T47D (cell line): ENCODE measurements at places on chromosomes 2 and 18.

GRCh38 chr2:61759005-61759404, 94.9 kb downstream of the FAM161A start:
- DNase-seq = no peak

GRCh38 chr2:204407204-204408014, 137.9 kb upstream of the PARD3B start:
- no peak for DNase-seq

GRCh38 chr18:10560452-10561045, 34.7 kb downstream of the NAPG start:
- DNase-seq = peak; percentile 72

DNA sequence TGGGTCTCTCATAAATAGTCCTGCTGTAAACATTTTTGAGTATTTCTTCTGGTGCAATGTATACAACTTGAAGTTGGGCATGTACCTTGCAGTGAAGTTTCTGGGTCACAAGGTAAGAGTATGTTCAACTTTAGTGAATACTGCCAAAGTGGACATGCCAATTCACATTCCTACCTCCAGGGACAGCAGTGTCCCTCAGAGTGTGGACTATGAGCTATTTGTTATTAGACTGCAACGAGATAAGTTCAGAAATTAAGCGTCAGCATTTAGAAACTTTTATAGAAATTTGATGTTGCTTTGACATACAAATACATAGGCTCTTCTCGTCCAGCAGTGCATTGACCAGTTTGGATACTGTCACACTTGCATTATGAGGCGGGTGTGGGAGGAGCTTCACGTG, 7.2 kb upstream of the ACKR3 start:
- DNase-seq = no peak

- DNase-seq = no peak
Measured at GRCh38 chr2:171855401-171855800, 38.6 kb downstream of the SLC25A12 start.

GRCh38 chr2:56357655-56358295, 174.0 kb downstream of the CCDC85A start:
- DNase-seq = no peak

DNA sequence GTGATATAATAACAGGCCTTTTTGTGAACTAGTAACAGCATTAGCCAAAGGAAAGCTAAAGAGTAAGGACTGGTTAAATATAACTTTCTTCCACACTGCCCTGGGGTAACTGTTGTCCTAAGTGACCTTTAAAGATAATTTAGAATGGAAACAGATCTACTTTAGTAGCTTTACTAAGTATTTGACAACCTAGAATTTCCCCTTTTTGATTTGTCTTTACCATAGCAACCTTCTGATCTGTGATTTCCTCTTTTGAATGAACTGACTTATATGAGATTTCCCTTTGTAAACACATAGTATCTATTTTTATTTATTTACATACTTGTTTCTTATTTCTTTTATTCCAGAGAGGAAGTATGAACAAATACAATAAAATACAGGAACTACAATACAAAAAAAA, 10.5 kb upstream of the KLF7 start:
- DNase-seq = no peak

DNA sequence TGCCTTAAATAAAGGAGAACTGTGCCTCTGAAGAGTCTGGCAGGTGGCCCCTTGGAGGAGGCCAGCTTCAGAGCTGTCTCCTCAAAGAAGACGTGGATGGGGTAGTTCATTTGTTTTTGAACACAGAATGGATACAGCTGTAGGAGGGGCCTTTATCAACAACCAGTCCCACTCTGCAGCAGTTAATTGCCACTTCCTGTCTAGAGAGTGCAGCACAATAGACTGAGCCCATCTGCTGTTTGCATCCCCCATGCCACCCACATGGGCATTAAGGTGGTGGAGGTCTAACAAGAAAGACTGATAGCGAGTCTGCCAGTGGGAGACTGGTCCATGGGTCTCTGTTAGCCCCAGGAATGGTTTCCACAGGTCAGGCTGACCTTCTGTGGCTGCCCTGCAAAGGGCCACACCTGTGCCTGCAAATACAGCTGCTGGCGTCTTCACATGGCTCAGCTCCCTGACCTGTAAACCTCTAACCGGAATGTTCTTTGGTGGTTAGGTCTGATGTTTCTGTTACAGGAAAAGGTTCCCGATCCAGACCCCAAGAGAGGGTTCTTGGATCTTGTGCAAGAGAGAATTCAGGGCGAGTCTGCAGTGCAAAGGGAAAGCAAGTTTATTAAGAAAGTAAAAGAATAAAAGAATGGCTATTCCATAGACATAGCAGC, 153.3 kb upstream of the ITGA6 start:
- no peak for DNase-seq

DNA sequence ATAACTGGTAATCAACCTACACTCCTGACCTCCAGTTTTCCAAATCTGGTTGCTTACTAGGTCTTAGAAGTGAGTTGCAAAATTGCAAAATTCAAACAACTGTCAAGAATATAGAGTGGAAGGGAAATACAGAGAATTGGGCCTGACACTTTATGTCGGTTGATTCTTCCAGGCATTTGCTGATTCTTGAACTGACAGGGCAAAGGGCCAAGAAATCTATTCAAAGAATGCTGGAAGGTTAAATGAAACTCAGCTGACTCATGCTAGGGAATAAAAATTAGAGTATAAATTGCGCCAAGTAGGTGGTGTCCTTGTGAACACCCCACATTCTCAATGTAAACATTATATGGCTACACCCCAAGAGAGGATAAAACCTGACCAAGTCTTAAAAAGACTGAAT, 21.5 kb upstream of the ZSCAN30 start:
- no peak for DNase-seq

GRCh38 chr2:11032396-11032795, 120.7 kb downstream of the KCNF1 start:
- DNase-seq = no peak

- no peak for DNase-seq
Measured at GRCh38 chr2:111712940-111713515, 171.0 kb downstream of the ANAPC1 start.

DNA sequence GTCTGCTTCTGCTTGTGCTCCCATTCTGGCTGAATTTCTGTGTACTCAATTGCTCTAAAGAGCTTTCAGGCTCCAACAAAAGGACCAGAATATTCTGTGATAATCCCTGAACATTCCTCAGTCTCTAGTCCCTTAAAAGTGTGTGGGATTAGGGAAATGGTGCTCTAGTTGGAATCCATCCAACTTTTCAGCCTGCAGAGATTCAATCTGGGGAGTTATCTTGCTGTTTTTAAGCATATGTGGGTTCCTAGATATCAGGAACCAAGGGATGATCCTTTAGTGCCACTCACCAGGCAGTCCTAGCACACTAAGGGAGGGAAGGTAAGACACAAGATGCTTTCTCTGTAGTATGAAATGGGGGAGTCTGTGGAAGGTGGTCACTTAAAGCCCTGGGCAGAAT, 140.3 kb upstream of the SLC1A4 start:
- no peak for DNase-seq

DNA sequence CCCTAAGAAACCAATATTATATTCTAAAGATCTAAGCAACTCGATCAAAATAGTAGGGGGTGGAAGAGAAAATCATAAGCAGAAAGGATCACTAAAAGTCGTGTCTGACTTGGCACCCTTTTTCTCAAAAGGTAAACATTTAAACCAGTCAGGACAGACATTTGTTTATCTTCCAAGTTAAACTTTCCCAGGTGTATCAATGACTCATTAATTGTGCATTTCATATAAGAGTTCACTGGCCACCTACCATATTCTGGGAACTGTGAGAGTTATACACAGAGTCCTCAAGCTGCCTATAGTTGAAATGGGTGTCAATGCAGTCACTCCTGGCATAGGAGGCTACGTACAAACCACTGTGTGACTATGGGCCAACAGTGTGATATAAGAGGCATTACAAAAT, 4.8 kb upstream of the ACVR1 start:
- peak; percentile 25 for DNase-seq

- no peak for DNase-seq
Measured at GRCh38 chr2:168536925-168537466, 80.9 kb downstream of the CERS6 start.

DNA sequence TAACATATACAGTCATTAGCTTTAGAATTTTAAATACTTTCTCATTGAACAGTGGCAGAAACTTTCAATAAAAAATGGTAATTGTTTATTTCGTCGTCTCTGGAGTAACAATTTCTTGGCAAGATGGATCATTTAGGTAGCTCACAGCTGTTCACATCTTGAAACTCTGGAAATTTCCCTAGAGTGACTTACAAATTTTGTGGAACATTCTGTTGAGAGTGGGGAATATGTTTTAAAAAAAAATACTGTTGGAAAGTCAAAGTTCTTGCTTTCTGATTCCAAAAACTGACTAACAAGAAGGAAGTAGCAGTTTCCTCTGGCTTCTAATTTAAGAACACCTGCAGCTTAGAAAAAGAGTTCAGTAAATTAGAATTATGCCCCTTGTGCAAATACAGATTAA, 11.2 kb upstream of the CALCRL start:
- DNase-seq = no peak

GRCh38 chr18:36179562-36180355, 7.5 kb upstream of the MOCOS start:
- no peak for DNase-seq

- no peak for DNase-seq
Measured at GRCh38 chr18:8634508-8634907, 25.3 kb downstream of the RAB12 start.

GRCh38 chr2:38583994-38584393, 18.7 kb downstream of the HNRNPLL start:
- DNase-seq = no peak

DNA sequence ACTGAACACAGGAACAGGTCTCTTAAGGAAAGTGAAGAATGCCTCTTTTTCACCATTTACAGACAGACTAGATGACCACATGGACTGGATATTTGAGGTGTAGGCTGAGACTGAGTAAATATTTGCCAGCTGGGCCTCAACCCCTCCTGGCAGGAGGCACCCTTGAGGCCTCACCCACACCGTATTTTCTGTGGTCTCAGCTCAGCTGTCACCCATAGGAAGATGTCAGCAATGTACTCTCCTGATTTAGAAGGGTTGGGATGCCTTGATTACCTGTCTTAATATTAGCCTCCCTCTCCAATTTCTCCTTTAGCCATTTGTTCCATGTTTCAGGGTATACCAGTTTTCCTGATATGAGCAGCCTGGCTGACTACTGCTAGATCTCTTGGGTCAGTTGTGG, 20.3 kb downstream of the ADCYAP1 start:
- DNase-seq = no peak

DNA sequence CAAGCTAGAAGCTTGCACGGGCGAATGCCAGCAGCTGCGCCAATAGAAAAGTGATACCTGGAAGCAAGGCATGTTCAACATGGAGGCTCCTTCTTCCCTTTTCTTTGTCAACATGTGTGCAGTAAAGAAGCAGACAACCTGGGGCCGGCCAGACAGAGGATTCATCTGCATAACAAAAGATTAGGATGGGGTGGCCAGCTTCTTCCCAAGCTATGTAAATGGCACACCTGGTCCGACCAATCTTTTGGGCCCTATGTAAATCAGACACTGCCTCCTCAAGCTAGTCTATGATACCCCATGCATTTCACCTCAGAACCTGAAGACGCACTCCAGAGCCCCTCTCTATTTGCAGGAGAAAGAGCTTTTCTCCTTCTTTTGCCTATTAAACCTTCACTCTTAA, 66.4 kb upstream of the TGFA start:
- no peak for DNase-seq

GRCh38 chr2:172398440-172398839, 28.9 kb upstream of the ITGA6 start:
- no peak for DNase-seq

DNA sequence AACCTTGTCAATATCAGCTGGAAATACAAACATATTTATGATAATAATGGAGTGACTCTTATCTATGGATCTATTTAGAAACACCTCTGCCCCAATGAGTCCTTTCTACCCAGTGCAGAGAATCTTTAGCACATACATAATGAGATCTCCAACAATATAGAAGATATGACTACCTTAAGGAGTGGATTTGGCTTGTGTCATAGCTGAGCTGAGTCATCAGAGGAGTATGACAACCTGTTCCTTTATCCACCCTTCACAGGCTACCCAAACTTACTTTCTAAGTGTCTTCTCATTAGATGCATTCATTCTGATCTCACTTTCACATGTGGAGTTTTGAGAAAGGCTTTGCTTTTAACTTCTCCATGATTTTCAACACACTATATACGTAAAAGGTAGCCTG, 1218.9 kb downstream of the DSC3 start:
- DNase-seq = no peak

DNA sequence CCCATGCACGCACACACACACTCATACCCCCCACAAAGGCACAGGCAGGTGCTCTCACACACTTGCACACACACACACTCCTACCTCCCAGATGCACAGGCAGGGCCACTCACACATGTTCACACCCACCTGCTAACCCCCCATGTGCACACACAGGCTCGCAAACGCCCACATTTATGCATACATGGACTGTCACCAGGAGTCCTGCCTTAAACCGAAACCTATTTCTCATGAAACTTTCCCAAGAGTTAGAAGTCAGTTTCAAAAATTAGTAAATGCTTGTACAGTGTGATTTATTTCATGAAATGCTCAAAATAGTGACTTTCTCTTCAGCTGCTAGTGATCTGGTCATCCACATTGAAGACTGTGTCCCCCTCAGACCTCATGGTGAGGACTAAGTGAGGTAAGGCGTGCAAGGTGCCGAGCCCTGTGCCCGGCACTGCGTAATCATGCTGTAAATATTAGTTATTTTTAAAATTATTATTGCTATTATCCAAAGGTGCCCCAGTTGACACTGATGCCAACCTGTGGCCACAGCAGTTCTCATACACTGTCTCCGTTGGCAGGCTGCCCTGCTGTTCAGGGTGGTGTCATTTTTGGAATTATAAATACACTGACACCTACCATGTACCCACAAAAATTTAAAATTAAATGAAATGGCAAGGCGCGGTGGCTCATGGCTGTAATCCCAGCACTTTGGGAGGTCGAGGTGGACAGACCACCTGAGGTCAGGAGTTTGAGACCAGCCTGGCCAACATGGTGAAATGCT, 12.4 kb downstream of the CNNM4 start:
- DNase-seq = no peak

- no peak for DNase-seq
Measured at GRCh38 chr2:1032030-1032429, 81.4 kb downstream of the SNTG2 start.

DNA sequence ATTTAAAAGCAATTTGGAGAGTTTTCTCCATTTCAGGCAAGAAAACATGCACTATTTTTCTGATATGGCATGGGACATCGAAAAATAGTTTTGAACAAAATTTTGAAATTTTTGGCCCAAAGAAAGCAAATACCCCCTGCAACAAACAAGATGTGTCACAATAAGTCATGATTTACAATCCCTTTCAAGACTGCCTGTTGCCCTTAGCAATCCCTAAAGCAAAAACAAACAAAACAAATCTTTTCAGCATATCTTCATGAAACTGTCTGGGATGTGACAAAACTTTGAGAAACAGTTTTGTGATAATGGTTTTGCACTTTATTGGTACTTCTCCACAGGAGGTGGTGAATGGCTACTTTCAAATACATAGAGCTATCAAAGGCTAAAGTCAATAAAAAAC, 1888.7 kb upstream of the PIK3C3 start:
- no peak for DNase-seq

GRCh38 chr2:33292981-33293595, 183.4 kb upstream of the RASGRP3 start:
- DNase-seq = no peak

- DNase-seq = no peak
Measured at GRCh38 chr18:11310476-11311086, 161.2 kb upstream of the PIEZO2 start.
